ENCODE measurements at places on chromosomes 13 and 19.

- no peak for DNase-seq
Observed at GRCh38 chr19:14418856-14419105, 360 bp downstream of the DDX39A start.

DNA sequence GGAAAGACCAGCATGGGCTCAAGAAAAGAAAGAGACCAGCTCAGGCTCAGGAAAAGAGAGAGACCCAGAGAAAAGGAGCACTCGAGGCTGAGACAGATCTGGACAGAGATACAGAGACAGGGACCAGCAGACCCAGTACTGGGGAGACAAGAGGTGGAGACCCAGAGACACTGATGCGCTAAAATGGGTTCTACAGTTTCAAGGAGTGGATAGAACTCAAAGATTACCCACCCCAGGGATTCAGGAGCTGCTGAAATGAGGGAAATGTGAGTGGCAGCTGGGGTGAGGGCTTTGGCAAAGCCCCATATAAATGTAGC is 609 bp upstream of the ZSCAN18 start:
- DNase-seq: no peak

DNA sequence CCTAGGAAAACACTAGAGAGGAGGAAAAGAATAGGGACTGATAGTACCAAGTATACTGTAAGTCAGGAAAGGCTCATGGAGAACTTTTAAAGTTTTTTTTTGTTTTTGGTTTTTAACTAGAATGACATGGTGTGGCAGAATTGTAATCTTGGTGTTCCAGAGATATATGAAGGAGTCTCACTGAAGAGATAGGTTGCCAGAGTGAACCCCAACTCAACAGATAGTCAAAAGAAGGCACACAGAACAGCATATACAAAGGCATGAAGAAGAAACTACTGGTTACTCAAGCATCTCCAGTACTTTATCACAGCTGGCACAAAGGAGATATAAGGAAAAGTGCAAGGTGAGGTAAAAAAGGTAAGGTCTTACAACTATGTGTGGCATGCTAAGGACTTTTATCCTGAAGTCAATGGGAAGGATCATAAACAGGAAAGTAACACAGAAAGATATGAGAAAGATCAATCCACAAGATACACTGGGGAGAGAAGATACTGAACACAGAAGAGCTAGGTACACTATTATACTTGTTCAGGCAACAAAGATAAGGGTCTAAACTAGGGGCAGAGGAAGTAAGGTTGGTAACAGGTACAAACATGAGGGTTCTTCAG is 6.0 kb downstream of the KPNA3 start:
- no peak for DNase-seq

DNA sequence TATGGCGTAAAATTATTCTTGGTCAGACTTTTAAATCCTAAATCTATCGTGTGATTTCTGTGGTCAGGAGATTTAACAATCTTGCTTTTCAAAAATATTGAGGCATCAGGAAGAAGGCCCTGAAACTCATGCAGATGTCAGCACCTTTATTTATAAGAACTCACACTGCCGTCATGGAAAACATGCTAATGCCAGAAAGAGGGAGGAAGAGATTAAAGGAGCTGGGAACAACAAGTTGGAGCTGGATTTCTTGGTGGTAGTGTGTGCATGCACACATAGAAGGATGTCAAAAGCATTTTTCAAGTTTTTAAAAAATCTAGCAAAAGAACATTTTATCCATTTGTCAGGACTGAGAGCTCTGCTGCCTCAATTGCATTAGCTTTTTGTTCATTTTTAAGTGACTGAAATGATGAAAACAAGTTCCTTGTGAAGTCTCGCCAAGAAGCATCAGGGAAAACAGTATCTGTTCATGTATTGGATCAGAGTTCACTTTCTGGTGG is 342.5 kb downstream of the SPRY2 start:
- no peak for DNase-seq

GRCh38 chr19:51422053-51422448 is 4.6 kb upstream of the SIGLEC10 start:
- peak; percentile 86 for DNase-seq

GRCh38 chr19:10797541-10798256 is 38.3 kb downstream of the TMED1 start:
- DNase-seq: no peak

DNA sequence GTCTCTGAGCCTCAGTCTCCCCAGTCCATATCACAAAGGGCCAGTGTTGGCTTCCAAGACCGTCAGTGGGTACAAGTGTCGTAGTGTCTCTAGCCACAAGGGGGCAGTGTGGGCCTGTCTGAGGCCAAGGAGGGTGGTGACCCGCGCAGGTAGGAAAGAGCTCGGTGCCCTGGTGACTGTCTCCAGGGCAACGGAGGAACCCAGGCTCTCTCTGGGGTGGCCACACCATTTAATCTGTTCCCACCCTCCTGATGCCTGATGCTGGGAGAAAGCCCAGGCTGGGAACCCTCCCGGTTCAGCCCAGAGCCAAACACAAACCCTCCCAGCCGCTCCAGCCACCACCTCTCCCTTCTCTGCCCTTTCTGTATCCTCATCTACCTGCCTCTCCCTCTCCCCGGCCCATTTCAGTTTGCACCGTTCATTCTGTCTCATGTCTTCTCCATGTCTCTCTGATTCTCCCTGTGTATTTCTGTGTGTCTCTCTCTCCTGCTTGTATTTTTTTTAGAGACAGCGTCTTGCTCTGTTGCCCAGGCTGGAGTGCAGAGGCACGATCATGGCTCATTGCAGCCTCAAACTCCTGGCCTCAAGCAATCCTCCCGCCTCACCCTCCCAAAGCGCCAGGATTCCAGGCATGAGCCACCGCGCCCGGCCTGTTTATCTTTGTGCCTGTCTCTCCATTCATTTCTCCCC is 17.5 kb upstream of the MEIS3 start:
- peak; percentile 73 for DNase-seq

GRCh38 chr19:47099576-47100050 is 14.0 kb downstream of the ZC3H4 start:
- no peak for DNase-seq

DNA sequence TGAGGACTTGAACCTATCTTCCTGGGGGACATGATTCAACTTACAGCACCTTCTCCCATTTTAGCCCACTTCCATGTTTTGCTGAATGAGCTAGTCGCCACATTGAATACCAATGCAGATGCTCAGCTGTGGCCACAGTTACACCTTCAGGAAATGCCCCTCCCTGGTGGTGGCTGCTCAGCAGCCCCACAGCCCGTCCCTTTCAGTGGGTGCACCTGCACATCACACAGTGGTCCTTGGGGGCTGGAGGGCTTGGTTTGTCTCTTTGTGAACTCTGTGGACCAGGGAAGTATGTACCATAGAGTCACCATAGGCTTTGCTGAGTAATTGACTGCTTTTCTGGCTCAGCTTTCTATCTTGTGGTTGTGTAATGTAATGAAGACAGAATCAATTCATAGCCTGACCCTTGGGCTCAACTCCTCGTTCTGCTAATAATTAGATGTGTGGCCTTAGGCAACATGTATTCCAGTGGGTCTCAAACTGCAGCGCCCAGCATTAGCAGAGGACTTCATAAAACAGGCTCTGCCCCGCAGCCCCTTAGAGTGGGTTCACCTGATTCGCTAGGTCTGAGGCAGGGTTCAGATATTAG is 48.1 kb upstream of the FARP1 start:
- DNase-seq: no peak

DNA sequence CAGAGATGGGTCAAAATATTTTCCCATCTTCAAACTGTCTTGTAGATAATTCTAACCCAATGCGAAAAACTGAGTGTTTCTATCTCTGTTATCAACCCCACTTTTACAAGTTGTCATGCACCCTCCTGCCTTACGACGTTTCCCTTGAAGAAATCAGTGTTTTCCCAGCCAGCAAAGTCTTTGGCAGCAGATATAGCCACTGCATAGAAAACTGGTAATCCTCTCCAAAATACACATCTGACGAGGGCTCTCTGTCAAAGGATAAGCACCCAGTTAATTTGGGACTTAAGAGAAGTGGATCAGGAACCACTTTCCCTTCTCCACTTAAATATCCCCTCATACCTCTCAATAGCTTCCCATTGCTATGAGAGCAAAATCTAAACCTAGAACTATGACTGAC is 351.9 kb upstream of the MIR17HG start:
- DNase-seq: no peak

DNA sequence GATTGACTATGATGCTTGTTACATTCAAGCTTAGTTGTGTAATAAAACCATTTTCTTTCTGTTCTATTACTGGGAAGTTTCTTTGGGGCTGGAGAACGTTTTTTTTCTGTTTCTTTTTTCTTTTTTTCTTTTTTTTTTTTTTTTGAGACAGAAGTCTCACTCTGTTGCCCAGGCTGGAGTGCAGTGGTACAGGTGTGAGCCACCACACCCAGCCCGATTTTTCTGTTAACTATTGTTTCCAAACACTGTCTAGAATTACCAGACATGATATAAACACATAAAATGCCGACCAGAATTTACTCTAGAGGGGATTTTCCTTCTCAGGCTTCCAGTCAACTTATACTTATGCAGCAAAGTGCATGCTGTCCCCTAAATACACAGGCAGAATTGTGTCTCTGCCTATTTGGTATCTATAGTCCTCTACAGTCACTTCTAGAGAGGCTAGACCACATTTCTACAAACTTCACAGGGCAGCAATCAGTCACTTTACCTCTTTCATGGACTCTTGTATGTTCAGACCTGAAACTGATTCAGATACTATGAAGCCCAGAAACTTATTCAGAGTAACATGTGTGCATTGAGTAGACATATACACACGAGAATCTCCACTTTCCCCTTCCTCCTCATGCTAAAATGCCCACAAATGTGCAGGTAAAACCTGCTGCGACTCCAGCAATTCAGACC is 121.2 kb downstream of the ZNF737 start:
- DNase-seq: no peak

- DNase-seq: no peak
Observed at GRCh38 chr13:37601648-37602440, 3.3 kb upstream of the POSTN start.

DNA sequence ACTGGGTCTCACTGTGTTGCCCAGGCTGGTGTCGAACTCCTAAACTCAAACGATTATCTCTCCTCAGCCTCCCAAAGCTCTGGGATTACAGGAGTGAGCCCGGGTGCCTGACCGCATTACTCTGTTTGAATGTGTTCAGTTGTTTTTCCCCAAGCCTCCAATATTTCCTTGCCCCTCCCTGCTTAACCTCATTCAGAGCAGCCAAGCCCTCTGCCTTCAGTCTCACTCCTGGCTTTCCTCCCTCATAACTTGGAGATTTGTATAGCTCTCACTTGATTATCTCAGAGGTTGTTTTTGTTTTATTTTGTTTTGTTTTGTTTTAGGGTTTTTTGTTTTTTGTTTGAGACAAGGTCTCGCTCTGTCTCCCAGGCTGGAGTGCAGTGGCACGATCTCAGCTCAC is 11.4 kb downstream of the EPHX3 start:
- no peak for DNase-seq

DNA sequence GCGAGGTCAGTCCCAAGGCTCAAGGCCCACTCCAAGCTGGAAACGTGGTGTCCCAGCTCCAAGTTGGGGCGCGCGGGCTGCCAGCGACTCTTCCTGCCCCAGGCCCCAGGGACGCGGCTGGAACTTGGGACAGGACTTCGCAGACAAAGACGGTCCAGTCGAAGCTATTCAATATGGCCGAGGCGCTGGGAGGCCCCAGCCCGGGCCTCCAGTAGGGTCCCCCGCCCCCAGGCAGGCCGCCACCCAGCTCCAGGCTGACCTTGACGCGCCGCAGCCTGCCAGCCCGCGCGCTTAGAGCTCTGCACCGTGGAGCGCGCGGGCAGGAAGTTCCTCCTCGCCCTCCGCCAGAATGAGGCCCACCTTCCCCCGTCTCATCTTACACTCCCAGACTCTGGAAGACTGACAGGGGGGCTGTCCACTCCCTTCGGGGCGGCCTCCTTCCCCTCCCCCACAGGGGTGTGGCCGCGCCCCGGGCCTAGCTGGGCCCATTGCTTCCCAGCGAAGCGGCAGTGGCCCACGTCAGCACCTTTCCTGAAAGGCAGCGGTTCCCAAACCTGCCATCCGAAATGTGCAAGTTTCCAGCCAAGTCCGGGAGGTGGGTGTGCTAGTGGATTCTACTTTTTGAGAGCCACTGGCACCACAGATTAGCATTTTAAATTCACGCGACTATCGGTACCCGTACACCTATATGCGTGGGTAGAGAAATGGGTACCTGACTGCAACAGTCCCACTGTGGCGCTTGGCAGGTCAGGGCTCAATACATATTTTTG is at the start of gene CCDC8:
CCDC8 (minus strand) TSS at position 303 of the 770 bp plus-strand sequence. CDS start 754 bp downstream, outside the sequence.
- DNase-seq: no peak

GRCh38 chr13:27001705-27002104 is 169.9 kb downstream of the USP12 start:
- DNase-seq: no peak
